ENCODE measurements at places on chromosomes 5 and 9.

- no peak for DNase-seq
These were observed 96.2 kb upstream of the NMUR2 start for GRCh38 chr5:152501294-152501693.

DNA sequence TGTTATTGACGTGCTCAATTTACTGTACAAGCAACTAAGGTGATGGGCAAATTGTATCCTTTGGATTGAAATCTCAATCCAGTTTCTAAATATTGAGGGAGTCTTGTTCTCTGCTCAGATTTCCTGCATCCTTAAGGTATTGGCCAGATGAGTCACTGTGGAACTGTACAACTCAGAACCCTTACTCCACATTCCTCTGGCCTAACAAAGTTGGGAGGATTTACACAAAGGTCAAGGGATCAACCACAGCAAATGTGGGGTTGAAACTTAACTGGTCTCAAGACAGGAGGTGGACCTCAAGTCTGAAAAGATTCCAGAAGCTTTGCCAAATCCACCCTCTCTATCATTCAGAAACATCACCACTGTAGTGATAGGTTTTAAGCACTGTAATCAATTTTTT is 81.5 kb upstream of the AGXT2 start:
- no peak for DNase-seq

- no peak for DNase-seq
These were observed 1672.0 kb upstream of the CDH9 start for GRCh38 chr5:28710360-28710759.

GRCh38 chr9:13478639-13479038 is 199.1 kb upstream of the MPDZ start:
- DNase-seq, result no peak

DNA sequence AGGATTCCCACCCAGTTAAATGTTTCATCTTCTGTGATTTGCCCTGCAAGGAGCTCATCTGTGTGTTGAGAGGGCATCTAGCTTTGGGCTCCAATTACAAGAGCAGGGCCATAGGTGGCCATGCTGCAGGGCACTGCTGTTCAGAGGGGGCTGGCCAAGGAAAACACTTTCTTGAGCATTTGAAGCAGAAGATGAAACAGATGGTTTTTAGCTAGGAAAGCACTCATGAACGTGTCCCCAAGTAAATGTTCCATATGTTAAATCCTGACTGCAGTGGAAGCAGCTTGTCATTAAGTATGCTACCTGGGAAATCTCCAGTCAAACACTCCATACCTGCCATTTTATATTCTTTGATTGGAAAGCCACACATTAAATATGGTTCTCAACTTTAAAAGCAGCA is 176.6 kb downstream of the FBXL7 start:
- no peak for DNase-seq

GRCh38 chr9:93139365-93140182 is 5.5 kb upstream of the NINJ1 start:
- DNase-seq, result no peak

- no peak for DNase-seq
These were observed 109.3 kb upstream of the TMEM161B start for GRCh38 chr5:88377705-88378656.

- DNase-seq, result no peak
These were observed 115.2 kb downstream of the PRDM6 start for GRCh38 chr5:123204251-123204650.

DNA sequence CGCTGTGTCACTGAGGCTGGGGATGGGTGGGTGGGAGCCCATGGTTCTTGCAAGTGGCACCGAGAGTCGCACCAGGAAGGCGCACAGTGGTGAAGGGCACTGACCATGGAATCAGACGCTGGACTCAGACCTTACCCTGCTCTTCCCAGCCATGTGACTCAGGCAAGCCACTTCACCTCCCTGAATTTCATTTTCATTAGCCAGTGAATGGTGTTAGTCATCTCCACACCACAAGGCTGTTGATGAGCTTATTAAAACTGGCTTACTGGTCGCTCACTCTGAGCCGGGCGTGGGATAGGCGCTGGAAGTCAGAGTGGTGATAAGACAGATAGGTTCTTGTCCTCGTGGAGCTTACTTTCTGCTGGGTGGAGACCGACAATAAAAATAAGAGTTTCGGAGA is 25.1 kb downstream of the FGF18 start:
- no peak for DNase-seq

DNA sequence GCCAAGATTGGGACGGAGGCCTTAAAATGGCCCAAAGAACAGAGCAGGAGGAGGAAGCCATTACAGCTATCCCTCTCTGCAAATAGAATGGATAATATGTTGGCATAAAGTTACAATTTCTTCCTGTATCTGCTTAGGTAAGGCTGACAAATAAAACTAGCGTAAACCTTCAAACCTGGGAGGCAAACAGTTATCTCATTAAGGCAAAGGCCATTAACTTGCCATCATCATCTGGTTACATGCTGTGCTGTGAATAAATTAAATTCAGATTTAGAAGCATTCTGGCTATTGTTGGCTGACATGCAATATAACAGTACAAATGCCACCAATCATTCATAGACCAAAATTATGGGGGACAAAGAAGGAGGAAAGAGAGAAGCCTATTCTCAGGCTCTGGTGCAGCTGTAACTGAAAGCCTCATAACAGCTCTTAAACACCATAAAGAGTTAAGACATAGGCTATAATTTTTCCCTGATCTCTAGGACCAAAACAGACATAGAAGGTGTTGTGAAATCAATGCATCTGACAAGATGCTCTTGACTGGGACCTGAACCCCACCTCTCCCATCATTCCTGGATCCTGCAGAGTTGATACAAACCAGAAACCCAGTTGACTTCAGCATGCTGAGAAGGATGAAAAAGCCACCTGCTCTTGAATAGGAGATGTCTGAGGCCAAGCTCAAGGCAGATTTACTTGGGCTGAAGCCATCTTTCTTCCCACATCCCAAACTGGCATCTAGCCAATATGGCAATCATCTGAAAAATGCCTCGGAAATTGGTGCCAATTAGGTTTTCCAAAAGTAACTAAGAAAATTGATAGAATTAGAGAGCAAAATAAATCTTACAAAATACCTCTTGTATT is 62.5 kb downstream of the PLCXD3 start:
- no peak for DNase-seq

Measured in activated CD8-positive, alpha-beta memory T cell treated with anti-CD3 and anti-CD28 coated beads for 48 hours (primary cell).